ENCODE measurements at places on chromosomes 6 and 20.

DNA sequence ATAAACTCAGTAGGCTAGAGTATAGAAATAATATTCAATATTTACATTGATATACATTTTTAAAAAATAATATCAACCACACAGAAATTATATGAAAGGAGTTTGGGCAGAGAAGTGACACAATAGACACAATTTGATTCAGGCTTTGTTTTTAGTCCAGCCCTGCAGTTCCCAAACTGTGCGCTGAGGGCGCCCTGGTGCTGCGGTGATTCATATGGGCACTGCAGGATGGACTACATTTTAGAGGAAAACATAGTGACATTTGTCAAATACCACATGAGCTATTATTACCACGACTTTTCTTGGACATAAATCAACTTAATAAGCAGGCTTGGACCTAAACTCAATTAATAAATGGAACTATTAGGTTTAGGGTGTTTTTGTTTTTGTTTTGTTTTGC lies 364.3 kb upstream of the ID4 start:
- no peak for DNase-seq

GRCh38 chr6:35427851-35428321 lies 24.3 kb upstream of the FANCE start:
- no peak for DNase-seq

- DNase-seq = no peak
These were observed 59.8 kb downstream of the IGF2R start for GRCh38 chr6:160028487-160029275.

DNA sequence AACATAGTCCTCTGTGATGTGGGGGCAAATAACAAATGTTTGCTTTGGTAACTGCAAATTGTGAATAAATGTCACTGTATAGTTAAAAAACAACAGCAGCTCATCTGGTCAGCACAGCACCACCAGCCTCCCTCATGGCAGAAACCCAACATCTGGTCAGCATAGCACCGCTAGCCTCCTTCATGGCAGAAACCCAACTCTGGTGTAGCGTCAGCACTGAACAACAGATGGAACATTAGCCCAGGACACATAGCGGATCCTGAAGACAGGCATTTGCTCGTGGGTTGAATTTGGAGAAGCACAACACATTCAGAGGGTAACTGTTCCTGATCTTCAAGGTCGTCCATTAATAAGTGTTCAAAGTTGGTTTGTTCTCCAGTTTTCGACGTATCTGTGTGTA lies 265.9 kb downstream of the DLL1 start:
- DNase-seq = peak; percentile 90

- no peak for DNase-seq
These were observed 5.2 kb downstream of the SLC35D3 start for GRCh38 chr6:136927292-136927691.

- no peak for DNase-seq
These were observed 1172.2 kb upstream of the CITED2 start for GRCh38 chr6:140546640-140547039.

- no peak for DNase-seq
These were observed 55.1 kb downstream of the STAU1 start for GRCh38 chr20:49132995-49133478.

DNA sequence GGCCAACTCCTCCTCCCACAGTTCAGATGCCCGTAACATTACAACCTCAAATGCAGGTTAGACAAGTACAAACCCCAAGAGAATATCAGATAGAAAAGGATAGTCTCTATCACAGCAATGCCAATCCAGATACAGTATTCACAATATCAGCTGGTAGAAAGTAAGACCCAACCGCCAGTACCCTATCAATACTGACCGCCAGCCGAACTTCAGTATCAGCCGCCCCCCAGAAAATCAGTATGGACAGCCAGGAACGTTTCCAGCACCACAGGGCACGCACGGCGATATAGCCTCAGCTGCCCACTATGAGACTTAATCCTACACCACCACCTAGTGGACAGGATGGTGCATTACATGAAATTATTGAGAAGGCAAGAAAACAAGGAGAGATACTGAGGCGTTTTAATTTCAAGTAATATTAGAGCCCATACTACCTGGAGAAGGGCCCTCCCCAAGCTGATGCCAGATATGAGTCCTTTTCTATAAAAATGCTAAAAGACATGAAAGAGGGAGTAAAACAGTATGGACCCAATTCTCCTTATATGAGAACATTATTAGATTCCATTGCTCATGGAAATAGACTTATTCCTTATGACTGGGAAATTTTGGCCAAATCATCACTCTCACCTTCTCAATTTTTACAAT lies 17.6 kb upstream of the EIF2S2 start:
- DNase-seq = peak; percentile 74

GRCh38 chr20:49385465-49385864 lies 97.0 kb downstream of the KCNB1 start:
- no peak for DNase-seq

DNA sequence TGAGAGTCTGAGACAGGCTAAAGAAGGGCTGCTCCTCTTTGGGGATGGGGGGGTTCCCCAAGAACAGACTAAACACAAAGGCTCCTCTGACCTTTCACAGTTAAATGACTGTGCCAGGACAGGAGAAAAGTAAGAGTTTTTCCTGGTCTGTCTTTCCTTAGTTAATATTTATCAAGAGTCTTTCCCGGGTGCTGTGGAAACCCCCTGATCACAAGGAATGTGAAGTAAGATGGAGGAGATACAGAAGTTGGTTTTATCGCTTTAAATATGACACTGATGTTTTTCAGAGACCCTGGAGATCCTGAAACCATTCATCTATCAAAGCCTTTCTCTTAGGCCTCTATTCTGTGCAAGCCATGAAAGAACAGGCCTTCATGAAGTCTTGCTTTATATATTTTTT lies 105.8 kb downstream of the RNF144B start:
- no peak for DNase-seq

- DNase-seq = no peak
These were observed 548 bp upstream of the HLA-DRA start for GRCh38 chr6:32439139-32439538.

GRCh38 chr20:33994222-33994913 lies 657 bp downstream of the RALY start:
- peak; percentile 50 for DNase-seq

DNA sequence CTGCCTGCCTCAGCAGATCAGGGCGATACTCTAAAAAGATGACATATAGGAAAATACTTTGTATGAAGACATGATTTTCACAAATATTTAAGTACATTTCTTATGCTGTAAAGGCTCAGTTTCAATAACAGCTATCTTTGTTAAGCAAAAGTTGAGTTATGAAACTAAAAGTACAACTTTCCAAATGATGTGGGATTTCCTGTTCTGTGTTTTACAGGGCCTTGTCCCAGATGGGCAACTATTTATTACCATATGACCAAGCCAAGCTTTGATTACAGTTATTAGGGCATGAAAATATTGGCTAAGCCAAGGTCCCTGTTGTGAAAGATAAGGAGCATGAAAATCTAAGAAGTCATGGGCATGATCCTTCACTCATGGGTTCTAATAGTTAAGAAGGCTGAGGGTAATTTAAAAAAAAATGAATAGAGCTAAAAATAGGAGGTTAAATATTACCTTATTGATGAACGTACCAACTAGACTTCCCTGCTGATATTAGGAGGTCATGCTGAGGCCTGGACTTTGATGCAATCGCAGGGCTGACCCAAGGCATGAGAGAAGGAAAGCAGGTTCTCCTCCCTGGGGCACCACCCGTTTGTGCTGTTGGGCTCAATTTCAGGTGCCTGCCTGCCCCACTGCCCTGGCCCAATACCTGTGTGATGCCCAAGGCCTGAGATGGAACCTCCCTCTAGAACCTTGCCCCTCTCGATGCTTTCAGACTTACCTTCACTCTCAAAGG lies 294.4 kb upstream of the PRDM1 start:
- DNase-seq = no peak

DNA sequence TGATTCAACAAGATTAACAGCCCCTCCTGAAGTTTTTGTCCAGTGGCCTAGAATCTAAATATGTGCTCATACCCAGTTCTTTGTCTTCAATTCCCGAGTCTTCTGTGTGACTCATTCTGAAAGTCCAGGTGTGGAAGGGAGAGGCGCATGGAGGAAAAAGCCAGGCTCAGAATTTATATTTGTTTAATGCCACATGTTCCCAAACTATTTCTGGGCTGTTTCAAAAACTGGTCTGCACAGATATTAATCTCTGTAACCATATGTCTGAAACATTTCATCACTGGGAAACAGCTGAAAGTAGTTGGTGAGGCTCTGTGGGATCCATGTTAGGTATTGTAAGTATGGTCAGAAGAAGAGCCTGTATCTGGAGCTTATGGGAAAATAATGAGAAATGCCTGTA lies 266.0 kb downstream of the PAX1 start:
- no peak for DNase-seq

DNA sequence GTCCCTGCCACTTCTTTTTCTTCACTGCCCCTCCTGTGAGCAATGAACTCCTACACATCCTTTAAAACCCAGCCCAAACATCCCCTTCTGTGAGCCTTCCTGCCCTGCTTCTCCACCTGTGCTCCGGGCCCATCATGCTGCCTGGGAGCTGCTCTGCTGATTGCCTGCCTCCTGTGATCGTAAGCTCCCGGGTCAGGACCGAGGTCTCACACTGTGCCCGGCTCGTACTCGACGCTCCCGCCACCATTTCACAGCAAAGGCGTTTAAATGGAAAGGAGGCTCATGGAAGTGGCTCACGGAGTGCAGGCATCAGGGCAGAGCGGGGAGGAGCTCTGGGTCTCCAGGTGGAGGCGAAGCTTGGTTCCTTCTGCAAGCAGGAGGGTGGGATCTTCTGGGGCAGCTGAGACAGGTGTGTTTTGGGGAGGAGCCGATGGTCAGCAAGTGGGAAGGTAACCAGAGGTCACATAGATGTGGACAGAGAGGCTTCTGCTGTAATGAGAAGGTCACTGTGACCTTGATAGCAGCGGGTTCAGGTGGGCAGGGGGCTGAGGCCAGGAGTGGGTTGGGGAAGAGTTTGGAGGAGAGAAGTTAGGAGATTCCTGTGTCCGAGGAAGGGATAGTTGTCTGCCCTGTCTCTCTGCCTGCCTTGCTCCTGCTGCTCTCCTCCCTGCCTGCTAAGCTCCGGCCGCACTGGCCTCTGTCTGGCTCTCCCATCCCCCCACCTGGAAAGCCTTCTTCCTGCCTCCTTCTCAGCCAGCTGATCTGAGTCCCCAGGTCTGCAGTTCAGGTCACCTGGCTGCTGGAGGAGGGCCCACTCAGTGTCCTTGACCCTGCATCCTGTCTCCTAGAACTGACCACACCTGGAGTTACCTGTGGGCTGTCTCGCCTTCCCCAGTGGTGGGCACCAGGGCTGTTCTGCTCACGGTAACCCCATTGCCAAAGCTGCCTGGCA lies 52.7 kb upstream of the FRMD1 start:
- DNase-seq = no peak

- DNase-seq = no peak
These were observed 97.5 kb upstream of the TMEM30A start for GRCh38 chr6:75381877-75382633.

GRCh38 chr20:45047581-45048119 lies 53.3 kb downstream of the KCNS1 start:
- DNase-seq = no peak

- peak; percentile 19 for DNase-seq
These were observed 417 bp downstream of the NFATC2 start for GRCh38 chr20:51542033-51542570.

GRCh38 chr6:136526937-136527336 lies 23.3 kb downstream of the MAP7 start:
- no peak for DNase-seq

GRCh38 chr20:49275636-49276035 lies 2.2 kb downstream of the ZNFX1 start:
- no peak for DNase-seq

DNA sequence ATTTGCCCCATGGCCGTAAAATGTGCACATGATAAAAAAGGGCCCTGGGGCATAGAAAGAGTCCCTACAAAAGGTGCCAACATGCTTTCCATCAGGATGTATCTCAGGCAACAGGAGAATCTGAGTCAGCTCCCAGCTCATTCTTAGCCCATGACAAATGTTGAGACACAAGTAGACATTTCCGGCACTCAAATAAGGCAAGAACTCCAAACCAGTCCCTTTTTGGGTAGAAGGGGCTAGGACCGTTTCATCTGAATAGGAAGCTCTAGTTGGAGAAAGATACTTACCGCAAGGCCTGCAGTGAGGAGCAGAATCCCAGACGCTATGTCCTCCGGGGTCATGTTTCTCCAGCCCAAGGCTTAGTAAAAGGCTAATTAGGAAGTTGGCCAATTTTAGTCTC lies 261.0 kb upstream of the RIN2 start:
- no peak for DNase-seq

DNA sequence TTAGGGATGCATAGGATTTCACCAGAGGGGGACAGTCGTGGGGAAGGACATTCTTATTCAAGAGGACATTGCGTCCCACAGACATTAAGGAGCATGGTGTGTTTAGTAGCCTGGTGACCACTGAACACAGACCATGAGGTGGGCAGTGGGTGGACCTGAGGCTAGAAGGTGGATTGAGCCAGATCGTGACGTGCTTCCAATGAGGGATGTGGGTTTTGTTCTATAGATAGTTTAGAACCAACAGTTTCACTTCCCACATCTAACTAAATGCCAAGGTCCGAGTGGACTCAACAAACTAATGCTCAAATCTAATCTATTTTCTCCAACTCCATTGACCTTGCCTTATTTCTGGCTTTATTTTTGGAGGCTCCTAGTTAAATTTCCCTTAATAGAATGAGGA lies 58.5 kb downstream of the OGFRL1 start:
- DNase-seq = no peak

DNA sequence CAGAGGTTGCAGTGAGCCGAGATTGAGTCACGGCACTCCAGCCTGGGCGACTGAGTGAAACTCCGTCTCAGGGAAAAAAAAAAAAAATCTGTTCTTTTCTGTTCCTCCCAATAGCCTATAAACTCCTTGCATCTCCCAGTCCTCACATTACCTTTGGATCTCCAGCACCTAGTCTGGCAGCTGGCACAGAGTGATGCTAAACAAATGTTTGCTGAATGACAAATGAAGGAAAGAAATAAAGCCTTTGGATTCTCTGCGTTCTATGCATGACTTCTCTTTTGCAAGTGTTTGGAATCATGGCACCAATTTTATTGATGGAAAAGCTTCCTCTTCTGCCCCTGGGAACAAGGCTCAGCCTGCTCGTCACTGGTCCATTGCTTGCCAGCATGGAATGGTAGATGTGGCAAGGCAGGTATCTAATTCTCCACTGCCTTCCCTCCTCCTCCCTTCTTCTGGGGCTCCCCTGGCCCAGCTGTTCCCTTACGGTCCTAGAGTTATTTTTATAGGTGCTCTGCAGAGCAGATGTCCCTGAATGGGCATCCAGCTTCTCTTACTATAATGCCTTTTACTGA lies 53.6 kb upstream of the FYN start:
- DNase-seq = no peak

- no peak for DNase-seq
These were observed 181.1 kb upstream of the SUPT3H start for GRCh38 chr6:45558858-45559257.
